ENCODE measurements at places on chromosomes 4 and X. TPM values are rescaled to one million over a fixed set of nuclear protein-coding genes. Genes with fewer than 3 reads are reported as not detected.

The CBLL2 gene
- total RNA-seq = not detected

DNA sequence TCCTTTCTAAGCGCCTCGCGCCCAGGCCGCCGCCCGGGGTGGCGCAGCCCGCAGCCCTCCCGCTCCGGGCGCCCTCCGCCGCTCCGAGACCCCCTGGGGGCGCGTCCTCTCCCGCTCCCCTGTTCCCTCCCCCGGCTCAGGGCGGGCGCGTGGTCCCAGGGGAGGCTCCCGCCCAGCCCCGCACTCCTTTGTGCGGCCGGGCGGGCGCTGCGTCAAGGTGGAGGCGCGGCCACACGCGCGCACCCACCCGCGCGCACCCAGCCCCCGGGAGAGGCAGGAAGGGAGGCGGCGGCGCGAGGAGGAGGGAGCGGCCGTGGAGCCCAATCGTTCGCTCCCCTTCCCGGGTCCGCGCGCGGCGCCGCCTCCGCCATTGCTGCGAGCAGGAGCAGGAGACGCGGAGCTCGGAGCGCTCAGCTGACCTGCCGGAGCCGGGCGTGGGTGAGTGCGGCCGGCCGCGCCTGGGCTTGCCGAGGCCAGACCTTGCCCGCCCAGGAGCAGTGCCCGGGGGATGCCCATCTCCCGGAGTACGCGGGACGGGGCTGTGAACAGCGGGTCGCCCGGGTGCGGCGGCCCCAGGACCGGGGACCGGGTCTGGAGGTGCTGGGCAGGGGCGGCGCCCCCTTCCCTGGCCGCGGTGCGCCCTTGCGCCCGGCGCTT lies at the start of gene NSG1:
Gene NSG1, plus strand, starts transcription at position 367 of the 657 bp plus-strand sequence. CDS start 528 bp downstream, outside the sequence.
- DNase-seq = no peak

- no peak for DNase-seq
Observed at GRCh38 chrX:46662188-46662958, 88.8 kb downstream of the CHST7 start.

The SLC7A11 gene
- 1.4 TPM for total RNA-seq

The NXF2 gene
- total RNA-seq = not detected

The GRPR gene
- 0.37 TPM for total RNA-seq

The MEPE gene
- total RNA-seq = not detected

DNA sequence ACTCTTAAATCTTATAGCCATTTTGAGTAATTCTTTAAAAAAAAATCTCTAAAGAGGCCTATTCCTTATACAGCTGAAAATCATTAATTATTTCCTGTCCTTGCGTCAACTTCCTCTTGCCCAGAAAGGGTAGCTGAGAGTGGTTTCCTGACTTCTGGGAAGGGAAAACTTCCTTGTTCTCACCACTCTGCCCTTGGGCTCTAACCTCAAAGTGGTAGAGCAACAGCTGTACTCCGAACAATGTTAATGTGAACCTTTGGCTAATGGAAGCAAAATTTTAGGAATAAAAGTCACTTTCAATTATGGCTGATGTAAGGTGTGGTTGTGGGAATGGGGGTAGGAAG lies 15.3 kb downstream of the KLHL2 start:
- DNase-seq = no peak

- no peak for DNase-seq
Observed at GRCh38 chr4:1547131-1547855, 136.8 kb downstream of the FAM53A start.

DNA sequence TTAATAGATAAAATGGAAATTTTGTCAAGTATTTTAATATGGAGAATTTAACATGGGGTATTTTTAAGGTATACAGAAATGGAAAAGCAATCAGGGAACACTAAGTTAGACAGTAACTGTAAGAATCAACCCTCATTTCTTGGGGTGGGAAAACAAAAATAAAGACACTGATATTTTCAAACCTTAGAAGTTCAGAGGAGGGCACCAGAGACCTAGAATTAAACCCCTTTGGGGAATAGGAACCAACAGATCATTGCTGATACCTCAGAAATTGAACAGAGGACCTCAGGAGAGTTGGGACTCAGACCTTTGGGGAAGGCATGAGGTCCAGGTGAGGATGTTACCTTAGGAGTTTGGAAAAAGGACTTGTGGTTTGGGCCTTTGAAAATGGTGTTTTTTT lies 435.6 kb downstream of the TMA16 start:
- no peak for DNase-seq

DNA sequence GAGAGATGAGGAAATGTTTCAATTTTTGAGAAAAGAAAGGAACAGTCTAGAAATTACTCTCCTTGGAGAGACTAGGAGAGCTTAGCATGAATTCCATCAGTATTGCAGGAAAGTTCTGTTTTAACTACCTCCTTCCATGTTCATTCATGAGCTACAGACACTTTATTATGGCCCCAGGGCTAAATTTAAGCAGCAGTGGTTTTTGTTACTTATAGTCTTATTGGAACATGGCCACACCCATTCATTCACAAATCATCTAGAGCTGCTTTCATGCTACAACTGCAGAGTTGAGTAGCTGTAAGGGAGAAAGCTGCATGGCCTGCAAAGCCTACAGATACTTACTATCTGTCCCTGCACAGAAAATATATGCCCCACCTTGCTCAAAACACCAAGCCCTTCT lies 81.7 kb downstream of the SHISA3 start:
- no peak for DNase-seq

DNA sequence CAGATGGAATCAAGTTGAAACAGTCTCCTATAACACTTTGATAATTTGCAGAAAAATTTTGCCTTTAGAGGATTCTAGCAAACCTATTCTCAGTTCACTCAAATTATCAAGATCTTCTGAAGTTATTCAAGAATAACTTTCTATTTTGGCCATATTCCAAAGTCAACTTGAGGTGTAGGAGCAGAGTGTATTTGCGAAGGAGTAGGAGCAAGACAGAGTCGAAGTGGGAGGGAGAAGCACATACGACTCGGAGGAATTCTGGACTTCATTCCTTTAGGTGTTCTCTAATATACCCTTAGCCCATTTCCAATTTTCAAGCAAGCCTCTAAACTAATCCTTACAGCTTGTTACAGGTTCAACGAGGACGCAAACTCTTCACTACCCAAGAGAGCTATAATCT lies 252.9 kb downstream of the GPM6A start:
- no peak for DNase-seq

The GPR119 gene
- not detected for total RNA-seq

The SMIM31 gene
- not detected for total RNA-seq

The GBA3 gene
- not detected for total RNA-seq

- no peak for DNase-seq
Observed at GRCh38 chr4:186676531-186677161, 47.0 kb downstream of the FAT1 start.

GRCh38 chrX:38089173-38089982 lies 83.0 kb downstream of the SYTL5 start:
- DNase-seq = no peak

- no peak for DNase-seq
Observed at GRCh38 chr4:168784786-168785461, 225.1 kb downstream of the CBR4 start.

The CXCL9 gene
- total RNA-seq = not detected

The UGT2B17 gene
- 2.5 TPM for total RNA-seq

The USP17L19 gene
- not detected for total RNA-seq

The MAGEC3 gene
- not detected for total RNA-seq

The OCRL gene
- total RNA-seq = 7.5 TPM

The HPGDS gene
- not detected for total RNA-seq

DNA sequence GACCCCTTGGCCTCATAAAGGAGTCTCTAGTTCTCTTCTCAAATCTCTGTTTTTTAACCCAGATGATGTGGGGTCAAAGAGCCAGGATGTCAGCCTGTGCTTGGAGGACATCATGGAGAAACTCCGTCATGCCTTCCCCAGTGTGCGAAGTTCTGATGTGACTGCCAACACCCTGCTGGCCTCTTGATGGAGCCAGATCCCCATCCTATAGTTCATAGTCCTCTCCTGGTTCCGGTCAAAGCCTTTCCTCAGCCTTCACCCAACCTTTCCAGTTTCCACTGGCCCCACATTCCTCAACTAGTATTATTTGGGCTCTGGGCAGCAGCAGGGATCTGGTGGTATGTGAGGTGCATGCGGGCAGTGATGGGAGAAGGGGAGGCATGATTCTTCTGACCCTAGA lies 30.7 kb downstream of the TAF7L start:
- DNase-seq = no peak

The ARHGAP36 gene
- not detected for total RNA-seq
